RPMI8226 (cell line): ENCODE measurements at places on chromosomes 1 and 21.

GRCh38 chr1:229508823-229509337 is 739 bp upstream of the NUP133 start:
- DNase-seq, result no peak

DNA sequence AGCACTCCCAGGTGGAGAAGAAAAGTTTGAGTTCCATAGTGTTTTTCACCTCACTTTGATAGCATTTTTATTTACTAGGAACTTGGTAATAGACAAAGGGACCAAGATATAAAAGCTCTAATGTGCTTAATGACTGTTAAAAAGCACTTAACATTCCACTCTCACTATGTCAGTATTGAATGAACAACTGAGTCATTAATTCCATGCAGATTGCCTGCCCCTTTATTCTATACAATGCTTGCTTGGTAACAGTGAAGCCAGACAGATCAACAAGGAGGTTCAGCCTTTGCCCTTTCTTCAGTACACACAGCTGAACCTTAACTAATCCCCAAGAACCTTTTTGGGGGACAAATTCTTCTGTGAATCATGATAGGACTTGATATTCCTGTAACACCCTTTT is 425.5 kb downstream of the NUF2 start:
- DNase-seq, result no peak

- no peak for DNase-seq
Observed at GRCh38 chr1:149936992-149937705, 470 bp upstream of the MTMR11 start.

DNA sequence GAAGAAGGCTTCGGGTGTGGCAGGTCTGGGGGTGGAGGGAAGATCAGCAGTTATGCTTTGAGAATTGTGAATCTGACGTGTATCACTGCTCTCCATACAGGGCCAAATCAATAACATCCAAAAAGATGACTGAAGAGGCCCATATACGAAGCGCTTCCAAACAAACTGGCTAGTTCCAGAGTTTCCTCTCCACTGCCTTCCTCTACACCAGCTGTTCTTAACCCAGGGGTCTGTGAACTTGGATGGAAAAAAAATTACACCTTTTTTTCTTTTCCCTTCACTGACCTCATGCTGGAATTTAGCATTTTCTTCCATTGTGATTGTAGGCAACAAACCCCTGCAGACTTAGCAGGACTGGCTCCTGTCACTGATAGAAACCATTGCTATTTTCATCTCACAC is 77.1 kb upstream of the NBL1 start:
- DNase-seq, result no peak

- no peak for DNase-seq
Observed at GRCh38 chr1:109246141-109246551, 3.2 kb upstream of the CELSR2 start.

GRCh38 chr1:111709986-111710385 is 29.2 kb downstream of the INKA2 start:
- no peak for DNase-seq

- DNase-seq, result no peak
Observed at GRCh38 chr21:27021801-27022200, 54.9 kb upstream of the ADAMTS5 start.

DNA sequence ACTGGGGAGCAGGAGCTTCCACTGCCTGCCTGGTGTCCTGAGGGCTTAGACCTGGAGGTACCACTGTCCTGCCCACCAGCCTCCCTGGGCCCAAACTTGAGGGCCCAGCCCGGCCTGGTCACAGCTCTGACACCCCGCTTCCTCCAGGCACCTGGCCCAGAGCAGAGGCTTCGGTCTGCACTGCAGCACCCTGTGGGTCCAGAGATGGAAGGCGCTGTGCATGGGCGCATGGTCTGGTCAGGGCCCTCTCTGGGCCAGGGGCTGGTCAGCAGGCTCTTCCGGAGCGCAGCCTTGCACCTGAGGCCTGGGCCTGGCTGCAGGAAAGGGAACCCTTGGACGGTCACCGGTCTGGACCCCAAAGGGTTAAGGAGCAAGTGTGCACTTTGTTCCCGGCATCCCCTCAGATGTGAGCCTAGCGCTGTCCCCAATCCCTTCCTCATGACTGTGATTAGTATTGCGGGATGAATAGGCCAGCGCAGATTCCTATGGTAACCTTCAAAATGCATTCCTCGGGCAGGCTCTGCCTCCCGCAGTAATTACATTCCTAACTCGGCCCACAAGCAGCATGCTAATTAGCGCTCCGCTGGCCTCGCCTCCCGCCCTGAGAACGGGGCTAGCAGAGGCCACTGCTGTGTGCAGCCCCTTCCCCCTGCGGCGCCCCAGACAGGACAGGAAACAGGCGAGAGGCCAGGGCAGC is 36.3 kb downstream of the PRDM16 start:
- no peak for DNase-seq

DNA sequence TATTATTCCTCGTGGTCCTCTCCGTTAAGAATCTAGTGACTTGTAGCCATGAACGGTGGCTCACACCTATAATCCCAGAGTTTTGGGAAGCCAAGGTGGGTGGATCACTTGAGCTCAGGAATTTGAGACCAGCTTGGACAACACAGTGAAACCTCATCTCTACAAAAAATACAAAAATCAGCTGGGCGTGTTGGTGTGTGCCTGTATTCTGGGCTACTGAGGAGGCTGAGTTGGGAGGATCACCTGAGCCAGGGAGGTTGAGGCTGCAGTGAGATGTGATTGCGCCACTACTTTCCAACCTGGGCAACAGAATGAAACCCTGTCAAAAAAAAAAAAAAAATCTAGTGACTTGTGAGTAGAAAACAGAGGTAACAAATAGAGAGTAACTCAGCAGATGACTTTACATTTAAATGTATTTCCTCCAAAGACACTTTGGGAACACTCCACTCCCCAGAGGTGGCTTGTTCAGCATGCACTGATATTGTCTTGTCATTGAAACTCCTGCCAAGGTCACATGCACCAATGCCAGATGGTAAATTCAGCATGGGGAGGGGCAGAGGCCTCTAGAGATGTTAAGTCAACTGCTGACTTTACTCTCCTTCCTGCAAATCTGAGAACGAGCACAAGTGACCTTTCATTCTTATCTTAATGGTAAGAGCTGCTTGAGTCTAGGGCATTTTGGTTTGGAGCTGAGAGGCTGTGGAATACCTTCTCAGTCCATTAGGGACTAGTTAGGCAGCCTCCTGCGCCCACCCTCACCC is 24.9 kb downstream of the CCDC185 start:
- no peak for DNase-seq

- DNase-seq, result peak; percentile 87
Observed at GRCh38 chr1:159889821-159890252, 10.1 kb downstream of the CFAP45 start.

DNA sequence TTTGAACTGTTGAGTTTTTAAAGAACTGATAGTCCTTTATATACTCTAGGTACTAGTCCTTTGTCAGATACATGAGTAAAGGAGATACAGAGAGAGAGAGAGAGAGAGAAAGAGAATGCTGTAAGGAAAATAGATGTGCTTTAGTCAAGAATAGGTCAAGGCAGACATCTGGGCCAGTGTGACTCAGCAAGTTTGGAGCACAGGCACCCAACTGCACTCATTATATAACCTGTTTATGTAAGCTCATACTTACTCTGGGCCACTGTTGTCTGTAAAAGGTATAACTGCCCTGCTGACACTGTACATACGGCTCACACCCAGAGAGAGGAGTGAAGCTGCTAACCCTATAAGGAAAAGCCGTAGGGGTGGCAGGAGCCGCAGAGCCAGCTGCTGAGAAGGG is 32.2 kb upstream of the AKT3 start:
- DNase-seq, result no peak

- no peak for DNase-seq
Observed at GRCh38 chr1:30194741-30195423, 528.5 kb downstream of the MATN1 start.

DNA sequence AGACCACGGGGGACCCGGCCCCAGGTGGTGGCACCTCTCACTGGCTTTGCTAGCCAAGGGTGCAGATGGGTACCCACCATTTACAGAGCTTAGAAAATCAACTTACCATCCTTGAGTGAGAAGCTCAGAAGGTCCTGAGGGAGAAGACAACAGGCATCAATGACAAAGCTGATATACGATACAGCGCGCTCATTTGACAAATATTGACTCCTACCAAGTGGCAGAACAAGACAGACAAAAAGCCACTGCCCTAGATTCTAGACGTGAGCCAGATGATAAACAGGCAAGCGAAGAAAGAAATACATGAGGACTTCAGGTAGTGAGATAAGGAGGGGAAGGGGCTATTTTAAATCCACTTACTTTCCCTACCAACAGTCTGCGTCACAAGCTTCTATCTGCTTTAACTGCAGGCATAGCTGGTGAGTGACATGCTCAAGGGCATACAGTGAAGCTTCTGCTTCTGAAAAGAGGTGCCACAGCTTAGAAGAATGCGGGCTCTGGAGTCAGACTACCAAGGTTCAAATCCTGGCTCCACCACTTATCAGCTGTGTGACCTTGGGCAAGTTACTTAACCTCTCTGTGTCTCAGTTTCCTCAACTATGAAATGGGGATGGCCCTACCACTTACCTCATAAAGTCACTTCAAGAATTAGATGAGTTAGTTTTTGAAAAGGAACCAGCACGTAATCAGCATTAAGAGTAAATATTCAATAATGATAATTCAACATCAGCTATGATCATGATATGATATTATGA is 29.1 kb downstream of the TMCO4 start:
- DNase-seq, result no peak

GRCh38 chr21:27498025-27498424 is 531.1 kb upstream of the ADAMTS5 start:
- DNase-seq, result no peak

DNA sequence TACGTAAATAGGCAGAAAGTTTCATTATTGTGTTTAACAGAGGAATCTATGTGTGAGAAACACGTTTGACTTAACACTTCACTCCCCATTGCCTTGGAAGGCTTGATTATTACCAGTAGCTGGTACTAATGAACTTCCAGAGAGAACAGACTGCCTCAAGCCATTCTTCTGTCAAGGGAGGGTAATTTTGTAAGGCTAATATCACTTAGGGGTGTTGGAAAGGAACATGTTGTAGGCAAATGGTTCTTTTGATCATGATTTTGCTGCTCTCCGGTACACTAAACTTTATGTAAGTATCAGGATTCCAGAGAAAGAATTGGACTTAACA is 1.8 kb downstream of the LAMC1 start:
- no peak for DNase-seq

GRCh38 chr1:236021424-236022135 is 43.3 kb downstream of the NID1 start:
- DNase-seq, result no peak

DNA sequence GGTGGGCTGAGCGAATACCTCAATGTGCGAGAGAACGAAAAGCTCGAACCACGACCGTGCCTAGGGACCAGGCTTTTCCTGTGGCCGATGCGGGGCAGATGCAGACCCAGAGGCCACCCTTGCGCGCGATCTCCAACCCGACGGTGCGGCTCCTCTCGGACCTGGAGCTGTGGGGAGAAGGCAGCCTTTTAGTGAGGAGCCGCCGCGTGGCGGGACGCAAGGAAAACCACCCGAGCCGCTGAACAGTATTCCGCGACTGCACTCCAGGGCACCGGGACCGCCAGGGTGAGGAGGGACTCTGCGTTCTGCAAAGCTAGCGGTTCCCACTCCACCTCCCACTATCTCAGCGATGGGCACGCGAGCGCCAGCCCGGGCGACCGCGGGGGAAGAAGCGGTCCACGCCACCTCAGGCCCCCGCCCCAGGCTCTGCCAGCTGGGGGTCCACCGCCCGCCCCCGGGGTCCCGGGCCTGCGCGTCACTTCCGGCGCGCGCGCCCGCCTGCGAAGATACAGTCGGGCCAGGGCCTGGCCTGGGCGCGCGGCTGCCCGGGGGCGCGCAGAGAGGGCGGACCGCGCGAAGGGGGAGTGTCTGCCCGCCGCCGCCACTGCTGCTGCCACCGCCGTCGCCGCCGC is 66.5 kb upstream of the PRKACB start:
- DNase-seq, result peak; percentile 17

GRCh38 chr1:1039145-1039910 is 19.4 kb downstream of the AGRN start:
- no peak for DNase-seq

GRCh38 chr1:191348328-191348727 is 809.9 kb upstream of the RGS18 start:
- no peak for DNase-seq

- no peak for DNase-seq
Observed at GRCh38 chr1:214370615-214371014, 89.7 kb downstream of the SMYD2 start.

DNA sequence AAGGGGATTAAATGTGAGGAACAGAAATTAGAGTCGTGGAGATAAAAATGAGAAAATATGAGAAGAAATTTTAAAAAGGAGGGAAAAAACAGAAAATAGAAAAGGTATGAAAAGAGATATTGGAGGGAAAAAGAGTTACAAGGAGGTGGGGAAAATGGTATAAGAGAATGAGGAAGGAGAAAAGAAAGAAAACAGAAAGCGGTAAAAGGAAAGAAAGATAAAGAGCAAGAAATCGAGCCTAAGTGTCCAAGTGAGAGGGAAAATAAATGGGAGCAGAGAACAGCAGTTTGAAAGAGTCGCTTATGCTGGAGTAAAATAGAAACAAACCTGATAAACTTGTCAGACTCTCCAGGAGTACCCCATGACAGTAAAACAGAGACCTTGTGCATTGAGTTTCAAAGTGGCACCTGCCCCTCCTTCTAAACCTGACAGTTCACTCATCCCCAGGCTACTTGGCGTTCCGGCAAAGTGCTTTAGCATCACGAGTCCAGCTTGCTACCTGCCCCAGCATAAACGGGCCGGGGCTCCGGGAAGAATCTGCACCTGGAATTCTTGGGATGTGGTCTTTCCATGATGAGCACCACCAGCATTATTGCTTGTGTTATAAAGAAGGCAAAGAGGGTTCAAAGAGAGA is 585 bp downstream of the NEGR1 start:
- no peak for DNase-seq

GRCh38 chr1:7405844-7406500 is 365.1 kb upstream of the VAMP3 start:
- DNase-seq, result no peak

DNA sequence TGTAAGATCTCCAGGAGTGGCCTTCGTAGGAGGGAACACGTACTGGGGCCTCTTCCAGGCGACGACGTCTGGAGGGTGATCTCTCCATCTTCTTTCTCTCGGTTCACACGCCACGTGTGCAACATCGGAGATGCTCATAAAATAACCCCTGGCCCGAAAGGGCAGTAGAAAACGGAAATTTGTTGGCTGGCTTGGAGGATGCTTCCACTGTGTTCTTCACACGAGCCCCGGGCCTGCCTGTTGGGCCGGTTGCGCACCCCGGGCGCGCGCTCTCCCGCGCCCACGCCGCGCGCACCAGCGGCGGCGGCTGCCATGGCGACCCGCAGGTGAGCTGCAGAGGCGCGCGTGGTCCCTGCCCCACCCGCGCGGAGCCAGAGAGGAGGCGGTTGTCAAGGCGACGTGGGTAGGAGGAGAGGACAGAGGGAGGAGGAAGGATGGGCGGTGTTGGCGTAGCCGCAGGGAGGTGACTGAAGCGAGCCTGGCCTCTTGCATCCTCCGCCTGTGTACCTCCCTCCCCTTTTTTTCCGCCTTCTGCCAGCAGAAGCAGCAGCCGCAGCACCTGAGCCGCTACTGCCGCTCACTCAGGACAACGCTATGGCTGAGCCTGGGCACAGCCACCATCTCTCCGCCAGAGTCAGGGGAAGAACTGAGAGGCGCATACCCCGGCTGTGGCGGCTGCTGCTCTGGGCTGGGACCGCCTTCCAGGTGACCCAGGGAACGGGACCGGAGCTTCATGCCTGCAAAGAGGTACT is at the start of gene ELAPOR1:
TSS of gene ELAPOR1 (plus strand) at position 526 of the 752 bp plus-strand sequence. CDS start at position 595, 69 bp downstream.
- DNase-seq, result peak; percentile 54

- DNase-seq, result no peak
Observed at GRCh38 chr1:17587693-17588047, 48.2 kb downstream of the ARHGEF10L start.
